ENCODE measurements at places on chromosomes 7 and 10.
A peak's percentile ranks its signal among the peaks of the same experiment; 100 is the strongest.

- DNase-seq: no peak
Measured at GRCh38 chr7:36615852-36616540, 108.3 kb downstream of the AOAH start.

- DNase-seq: no peak
Measured at GRCh38 chr7:135979471-135980011, 2.4 kb upstream of the MTPN start.

- no peak for DNase-seq
Measured at GRCh38 chr10:90112681-90113080, 411.3 kb downstream of the KIF20B start.

DNA sequence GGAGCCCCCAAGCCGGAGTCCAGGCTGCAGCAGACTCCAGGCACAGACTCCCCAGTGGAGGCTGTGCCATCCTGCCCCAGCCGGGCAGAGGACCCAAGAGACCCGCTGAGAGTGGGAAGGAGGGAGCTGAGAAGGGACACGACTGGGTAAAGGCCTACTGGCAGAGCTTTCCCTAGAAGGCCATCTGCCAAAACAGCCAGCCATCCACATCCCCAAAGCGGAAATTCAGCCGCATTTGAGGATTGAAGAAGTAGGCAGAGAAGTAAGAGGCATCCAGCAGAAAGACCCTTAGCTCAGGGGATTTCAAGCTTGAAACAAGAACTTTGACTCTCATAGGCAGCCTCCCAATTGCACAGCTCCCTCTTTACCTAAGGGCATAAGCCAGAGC is 857 bp downstream of the CPXM2 start:
- DNase-seq: no peak

GRCh38 chr7:50329775-50330174 is 25.3 kb downstream of the IKZF1 start:
- DNase-seq: no peak

GRCh38 chr10:6558759-6559461 is 21.2 kb downstream of the PRKCQ start:
- DNase-seq: no peak

DNA sequence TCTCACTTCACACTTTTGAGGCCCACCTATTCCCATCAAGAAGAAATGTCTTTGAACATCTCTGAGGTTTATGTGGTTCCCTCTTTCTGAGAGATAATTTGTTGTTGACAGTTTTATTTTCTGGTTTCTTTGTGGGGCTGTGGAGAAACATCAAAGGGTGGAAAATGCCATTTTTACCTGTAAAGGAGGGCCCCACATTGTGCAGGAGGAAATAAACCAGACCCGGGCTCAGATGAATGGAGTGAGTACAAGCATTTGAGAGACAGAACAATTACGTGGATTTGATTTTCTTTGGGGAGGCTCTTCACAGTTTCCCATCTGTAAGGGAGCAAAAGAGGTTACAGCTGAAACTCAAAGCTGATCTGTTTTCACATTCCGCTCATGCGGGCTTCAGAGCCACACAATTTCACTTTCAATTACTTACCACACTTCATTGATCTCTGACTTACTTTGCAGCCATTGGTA is 29.8 kb downstream of the ITPRIP start:
- DNase-seq: peak; percentile 54

DNA sequence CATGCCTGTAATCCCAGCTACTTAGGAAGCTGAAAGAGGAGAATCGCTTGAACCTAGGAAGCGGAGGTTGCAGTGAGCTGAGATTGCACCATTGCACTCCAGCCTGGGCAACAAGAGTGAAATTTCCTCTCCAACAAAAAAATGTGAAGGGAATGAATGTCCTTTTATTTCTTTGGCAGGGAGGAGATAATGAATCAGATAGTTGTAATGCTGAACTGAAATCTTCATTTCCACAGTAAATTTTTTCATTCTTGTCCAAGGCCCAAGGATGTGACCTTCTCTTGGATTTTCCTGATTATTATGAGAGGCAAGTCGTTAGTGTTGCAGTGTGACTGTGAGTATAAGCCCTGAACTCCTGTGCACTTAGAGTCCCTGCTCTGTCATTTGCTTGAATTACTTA is 13.6 kb downstream of the STAMBPL1 start:
- no peak for DNase-seq

GRCh38 chr10:52455098-52455497 is 141.0 kb downstream of the DKK1 start:
- DNase-seq: no peak

DNA sequence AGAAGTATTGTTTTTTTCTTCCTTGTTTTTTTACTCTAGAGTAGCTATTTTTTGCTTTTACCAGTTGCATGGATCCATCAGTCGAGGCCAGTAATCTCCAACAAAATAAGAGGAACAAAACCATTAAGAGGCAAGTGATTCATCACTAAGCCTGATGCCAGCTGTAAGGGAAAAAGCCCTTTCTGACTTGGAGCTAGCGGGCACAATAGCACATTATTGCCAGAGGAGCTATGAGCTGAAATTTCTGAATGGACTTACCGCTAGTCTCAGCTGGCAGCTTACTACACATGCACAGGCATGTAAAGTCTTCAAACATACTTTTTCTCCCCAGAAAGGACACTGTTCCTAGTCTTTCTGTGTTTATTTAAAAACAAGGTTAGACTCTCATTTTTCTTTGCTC is 41.6 kb upstream of the PTPRZ1 start:
- no peak for DNase-seq

GRCh38 chr7:16759840-16760239 is 6.3 kb downstream of the TSPAN13 start:
- DNase-seq: no peak

GRCh38 chr7:146713205-146713604 is 596.6 kb downstream of the CNTNAP2 start:
- DNase-seq: no peak

Data from CD8-positive, alpha-beta memory T cell (primary cell).